ENCODE measurements at places on chromosomes 7 and 10.

GRCh38 chr7:120731271-120731670 lies 126.7 kb downstream of the TSPAN12 start:
- no peak for DNase-seq

GRCh38 chr10:11345224-11346054 lies 266.0 kb downstream of the USP6NL start:
- DNase-seq = no peak

GRCh38 chr7:107047902-107048782 lies 3.6 kb downstream of the PRKAR2B start:
- no peak for DNase-seq

DNA sequence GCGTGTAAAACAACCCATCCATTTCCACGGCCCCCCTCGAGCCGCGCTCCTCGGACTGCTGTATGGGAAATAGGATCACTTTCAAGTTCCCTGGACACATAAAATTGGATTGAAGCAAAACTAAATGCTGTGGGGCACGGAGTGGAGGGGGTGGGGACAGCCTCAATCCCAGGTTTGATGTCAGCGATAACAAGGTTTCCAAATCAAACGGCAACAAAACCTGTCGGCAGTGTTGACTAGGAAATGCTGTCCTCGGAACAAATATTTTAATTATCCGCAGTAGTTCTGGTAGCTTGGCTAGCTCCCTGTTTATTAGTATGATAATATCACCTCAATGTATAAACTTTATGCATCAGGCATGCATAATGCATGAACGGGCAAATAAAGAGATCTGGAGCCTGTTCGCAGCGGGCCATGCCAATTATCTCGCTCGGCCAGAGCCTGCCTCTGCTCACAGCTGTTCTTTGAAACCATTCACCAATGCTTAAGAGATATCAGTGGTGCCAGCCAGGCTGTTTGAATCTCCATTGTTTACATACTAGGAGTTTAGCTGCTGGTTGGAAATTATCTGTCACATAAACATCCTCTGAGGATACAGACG lies 161.1 kb downstream of the PAXIP1 start:
- DNase-seq = no peak

DNA sequence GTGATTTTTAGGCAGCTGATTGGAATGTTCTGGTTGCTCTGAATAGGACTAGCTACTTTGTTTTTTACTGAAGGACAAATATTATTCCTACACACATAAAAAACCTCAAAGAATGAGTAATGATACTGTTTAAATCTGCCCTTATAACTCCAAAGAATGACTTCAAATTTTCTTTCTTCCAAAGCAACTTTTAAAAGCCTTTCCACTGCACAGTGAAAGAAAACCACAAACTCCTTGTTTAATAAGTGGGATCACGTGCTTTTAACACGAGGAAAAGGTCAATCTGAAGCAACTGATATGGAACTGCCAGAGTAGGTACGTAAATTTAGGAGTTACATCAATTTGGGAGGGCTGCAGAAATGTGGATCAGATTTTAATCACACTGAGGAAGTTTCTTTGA lies 8.0 kb upstream of the PRKCQ start:
- no peak for DNase-seq

DNA sequence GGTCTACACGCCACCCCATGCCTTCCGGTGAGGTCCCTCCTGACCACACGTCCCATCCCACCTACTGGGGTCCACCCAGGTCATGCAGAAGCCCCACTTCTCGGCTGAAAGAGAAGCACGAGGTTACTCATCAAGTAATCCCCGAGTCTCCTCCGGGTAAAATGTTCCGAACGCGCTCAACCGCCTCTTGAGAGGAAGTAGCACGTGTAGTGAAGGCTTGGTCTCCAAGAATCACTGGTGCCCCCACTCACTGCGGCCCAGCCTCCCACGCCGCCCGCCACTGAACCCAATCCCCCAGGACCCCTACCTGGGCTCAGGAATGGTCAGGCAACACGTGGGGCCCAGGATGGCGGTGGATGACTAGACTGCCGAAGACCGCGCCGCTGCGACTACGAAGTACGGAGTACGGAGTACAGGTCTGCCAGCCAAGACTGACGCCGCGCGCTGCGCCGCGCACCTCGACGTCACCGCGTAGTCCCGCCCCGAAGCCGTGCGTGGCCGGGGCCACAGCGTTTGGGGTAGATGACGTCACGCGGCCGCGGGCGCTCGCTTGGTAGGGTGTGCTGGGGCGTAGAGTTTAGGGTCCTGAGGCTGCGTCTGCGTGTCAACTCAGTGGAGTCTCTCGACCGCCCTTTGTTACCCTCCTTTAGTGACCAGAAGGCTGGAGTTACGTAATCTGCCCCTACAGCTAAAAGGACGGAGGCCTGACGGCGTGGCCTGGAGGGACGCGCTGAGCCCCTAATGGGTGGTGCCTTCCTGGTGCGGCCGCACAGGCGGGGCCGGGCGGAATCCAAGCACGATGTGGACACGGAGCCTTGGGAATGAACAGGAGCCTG lies 7.6 kb upstream of the MYO1G start:
- DNase-seq = peak; percentile 92

DNA sequence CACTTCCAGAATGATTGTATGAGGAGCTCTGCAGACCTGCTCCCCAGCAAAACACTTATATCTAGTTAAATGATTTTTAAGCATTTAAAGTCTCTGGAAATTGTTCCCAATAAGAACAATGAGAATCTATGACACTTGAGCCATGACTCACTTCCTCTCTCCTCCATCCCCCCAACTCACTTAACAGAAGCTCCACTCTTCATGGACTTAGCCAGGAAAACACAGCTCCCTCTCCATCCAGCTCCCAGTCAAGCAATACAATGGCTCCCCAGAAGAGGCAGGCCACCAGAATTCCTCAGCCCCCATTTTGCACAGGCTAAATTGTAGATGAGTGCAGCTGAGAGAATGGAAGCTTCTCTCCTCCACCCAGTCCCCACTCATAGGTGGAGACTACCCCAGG lies 27.0 kb downstream of the AOC1 start:
- no peak for DNase-seq

- peak; percentile 89 for DNase-seq
These were observed 108.1 kb downstream of the GRID1 start for GRCh38 chr10:86258499-86258898.

DNA sequence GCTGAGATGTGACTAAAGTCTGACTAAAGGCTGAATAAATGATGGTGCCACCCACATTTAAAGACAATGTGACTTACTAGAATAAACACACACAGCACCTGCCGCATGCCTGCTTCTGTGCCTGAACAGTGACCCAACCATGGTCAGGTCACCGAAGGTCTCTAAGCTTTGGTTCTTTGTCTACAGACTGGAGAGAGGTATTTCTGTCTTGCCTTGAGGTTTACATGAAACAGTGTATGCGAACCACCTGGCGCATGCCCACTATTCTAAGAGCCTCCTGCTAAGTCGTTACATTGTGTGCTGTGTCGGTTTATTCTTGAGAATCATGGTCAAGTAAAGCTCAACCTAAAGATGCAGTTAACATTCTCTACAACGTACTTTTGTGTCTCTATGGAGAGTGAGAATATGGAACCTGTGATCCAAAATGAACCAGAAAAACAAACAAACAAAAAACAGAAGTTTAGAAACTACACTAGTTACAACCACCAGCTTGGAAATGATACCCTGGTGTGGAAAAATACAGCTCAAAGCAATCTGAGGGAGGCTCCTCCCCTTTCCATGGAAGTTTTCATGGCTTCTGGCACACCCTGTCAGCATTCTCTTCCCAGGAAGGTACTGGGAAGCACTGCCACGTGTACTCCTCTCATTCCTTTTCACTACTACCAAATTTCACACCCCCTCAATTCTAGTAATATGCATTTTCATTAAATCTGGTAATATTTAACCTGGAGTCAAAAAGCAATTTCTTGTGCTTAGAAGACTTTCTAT lies 40.0 kb downstream of the VOPP1 start:
- DNase-seq = no peak

DNA sequence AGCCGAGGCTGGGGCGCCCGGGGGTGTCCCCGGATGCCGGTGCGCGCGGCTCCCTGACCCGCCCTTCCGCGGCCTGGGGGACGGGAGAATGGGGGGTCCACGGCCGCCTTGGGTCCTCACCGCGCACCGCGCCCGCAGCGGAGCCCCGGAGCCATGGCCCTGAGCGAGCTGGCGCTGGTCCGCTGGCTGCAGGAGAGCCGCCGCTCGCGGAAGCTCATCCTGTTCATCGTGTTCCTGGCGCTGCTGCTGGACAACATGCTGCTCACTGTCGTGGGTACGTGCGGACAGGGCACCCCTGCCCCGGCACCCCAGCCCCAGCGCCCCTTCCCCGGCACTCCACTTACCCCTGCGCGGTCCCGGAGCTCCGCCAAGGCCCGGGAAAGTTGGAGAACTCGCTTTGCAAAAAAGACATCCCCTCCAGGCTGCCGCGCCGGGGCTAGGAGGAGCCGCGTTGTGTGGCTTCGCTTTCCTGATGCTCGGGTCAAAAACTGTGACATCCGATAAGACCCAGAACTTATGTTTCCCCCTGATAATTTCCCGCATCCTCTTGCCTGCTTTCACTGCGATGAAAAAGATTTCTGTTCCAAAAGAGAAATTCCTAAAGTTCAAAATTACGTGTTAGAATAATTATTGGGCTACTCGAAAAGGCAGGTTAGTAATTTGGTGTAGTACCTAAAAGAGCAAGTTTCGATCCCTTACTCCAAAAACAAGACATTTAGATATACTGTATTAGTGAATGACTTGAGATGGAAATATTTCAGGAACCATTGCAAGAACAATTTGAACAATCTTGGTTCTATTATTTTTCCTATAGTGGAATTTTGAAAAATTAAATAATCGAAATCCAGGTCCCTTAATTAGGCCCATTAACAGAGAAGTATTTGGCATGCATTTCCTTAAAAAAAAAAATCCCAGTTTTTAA lies 888 bp downstream of the SLC18A2 start:
- DNase-seq = no peak

- no peak for DNase-seq
These were observed 10.0 kb upstream of the INPP5F start for GRCh38 chr10:119715628-119716505.

DNA sequence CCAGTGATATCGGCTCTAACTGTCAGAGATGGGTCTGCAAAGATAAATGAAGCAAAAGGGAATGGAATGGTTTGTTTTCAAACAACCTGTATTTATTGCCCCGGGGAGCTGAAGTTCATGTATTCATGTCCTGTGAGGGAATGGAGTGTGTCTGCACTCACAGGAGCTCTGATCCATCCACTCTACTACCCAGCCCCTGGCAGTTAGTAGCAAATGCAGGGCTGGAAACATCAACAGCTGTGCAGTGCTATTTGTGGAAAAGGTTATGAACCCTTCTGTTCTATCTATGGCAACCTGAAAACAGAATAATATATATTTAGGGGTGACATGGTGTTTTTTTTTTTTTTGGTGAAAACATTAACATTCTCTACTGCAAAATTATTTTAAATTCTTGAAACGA lies 9.8 kb downstream of the AGR2 start:
- DNase-seq = no peak

DNA sequence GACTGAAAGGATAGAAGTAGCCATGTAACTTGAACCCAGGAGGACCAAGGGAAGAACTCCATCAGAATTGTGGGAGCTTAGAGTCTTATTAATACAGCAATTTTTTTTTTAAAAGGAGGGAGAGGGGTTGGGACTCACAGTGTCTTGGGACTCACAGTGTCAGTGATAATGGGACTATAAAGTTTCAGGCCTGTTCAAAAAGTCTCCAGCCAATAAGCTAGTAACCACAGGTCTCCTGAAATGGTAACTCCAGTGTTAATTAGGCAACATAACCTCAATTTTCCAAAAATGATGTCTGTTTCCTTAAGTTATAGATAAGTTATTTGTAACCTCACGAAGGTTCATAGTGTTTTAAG lies 2.4 kb upstream of the HNRNPH3 start:
- no peak for DNase-seq

DNA sequence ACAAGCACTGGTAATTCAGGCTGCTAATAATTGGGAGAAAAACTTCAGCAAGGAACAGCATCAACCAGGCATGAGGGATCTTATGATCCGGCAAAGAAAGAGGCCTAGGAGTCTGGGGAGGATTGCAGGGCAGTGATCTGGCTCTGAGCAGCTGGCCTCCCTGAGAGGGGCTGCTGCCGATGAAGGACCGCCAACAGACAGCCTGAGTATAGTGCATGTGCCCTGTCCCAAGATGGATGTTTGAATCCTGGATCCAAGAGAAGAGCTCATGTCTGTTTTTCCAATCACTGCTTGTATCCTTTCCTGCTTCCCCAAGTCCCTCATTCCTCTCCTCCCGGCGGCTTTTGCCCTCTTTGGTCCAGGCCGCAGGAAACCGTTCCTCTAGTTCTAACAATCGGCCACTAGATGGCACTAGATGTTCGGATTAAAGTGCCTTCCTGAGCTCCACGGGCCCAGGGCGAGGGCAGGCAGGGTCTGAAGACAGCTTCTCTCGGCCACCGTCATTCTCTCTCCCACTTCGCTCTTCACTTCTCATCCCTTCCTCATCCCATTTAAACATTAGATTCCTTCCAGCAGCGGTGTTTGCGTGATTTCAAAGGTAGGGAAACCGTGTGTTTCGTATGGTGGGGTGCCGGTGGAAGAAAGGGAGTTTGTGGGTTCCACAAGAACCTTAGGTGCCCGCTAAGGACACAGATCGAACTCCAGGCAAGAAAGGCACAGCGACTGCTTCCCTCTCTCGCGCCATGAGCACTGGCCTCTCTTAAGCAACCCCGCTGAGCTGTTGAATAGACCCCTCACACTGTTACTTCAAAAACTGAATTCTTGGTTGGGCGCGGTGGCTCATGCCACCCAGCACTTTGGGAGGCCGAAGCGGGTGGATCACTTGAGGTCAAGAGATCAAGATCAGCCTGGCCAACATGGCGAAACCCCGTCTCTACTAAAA lies 82.4 kb downstream of the ADCYAP1R1 start:
- peak; percentile 52 for DNase-seq

GRCh38 chr10:110845756-110846620 lies 25.7 kb upstream of the PDCD4 start:
- DNase-seq = no peak

DNA sequence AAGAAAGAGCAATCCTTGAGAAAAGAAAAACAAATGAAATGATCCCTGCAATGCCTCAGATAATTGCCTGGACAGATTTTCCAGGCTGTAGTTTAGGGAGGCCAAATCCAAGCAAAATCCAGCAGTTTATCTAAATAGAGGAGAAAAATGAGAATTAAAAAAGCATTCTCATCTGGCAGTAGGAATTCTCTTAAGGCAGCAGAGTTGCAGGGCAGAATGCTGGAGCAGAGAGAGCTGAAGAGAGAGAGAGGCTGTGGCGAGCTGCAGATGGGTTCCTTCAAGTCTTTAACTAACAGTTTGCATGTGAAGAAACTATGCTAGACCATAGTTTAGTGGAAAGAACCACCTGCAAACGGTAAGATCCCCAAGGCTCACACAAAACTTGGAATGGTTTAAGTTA lies 6.0 kb upstream of the LIPA start:
- no peak for DNase-seq

DNA sequence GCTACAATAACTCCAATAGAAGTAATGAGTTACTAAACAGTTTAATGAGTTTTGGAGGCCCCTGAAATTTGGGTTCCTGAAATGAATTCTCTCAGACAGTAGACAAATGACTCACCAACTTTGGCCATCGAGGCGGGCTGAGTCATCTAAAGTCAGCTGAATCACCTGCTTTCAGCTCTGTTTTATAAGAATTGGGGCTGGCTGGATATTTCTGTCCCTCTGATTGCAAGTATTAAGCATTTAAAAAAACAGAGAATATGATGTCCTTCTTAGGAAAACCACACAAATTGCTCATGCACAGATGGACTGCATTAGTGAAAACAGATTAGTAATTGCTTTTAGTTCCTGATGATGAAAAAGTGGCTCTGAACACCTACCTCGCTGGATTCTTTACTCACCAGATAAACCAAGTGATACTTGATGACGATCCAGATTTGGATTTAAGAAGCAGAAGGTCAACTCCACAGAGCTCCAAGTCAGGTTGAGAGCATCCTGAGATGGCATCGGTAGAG lies 59.1 kb downstream of the ZNF365 start:
- DNase-seq = no peak

- DNase-seq = no peak
These were observed 172.6 kb upstream of the KLF14 start for GRCh38 chr7:130906575-130906974.
